ENCODE measurements at places on chromosomes 16 and 17.

GRCh38 chr17:34445101-34445500 is 82.1 kb upstream of the CCL1 start:
- DNase-seq: no peak

DNA sequence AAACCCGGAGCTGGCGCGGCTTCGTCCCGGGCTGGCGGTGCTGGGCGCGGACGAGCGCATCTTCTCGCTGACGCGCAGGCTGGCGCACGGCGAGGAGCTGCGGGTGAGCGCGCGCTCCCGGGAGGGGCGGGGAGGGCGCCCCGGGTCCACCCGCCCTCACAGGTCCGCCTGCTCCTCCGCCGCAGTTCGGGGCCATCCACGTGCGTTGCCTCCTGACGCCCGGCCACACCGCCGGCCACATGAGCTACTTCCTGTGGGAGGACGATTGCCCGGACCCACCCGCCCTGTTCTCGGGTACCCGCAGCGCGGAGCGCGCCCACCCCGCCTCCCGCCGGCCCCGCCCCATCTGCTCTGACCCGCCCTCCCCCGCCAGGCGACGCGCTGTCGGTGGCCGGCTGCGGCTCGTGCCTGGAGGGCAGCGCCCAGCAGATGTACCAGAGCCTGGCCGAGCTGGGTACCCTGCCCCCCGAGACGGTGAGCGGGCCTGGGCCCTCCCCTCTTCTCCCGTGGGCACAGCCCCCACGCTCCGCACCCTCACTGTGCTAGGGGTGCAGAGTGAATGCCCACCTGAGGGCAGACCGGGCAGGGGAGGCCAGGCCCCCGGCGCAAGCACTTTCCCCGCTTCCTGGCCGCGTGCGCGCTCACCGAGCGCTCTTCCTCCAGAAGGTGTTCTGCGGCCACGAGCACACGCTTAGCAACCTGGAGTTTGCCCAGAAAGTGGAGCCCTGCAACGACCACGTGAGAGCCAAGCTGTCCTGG is 1.4 kb downstream of the HAGHL start:
- no peak for DNase-seq

DNA sequence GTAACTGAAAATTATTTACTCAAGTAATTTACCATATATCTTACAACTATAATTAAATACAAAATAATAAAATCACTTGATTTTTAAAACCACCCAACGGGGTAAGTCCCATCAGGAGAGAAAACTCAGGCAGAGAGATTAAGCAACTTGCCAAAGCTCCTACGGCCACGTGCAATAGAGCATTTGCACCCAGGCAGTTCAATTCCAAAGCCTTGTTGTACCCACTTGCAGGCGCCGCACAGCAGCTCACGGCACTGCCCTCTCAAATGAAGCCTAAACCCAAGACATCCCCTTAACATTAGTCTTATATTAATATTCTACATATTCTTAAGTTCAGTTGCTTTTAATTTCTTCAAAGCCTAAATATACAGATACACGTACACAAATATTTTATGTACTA is 75.7 kb downstream of the SPAG9 start:
- DNase-seq: no peak

DNA sequence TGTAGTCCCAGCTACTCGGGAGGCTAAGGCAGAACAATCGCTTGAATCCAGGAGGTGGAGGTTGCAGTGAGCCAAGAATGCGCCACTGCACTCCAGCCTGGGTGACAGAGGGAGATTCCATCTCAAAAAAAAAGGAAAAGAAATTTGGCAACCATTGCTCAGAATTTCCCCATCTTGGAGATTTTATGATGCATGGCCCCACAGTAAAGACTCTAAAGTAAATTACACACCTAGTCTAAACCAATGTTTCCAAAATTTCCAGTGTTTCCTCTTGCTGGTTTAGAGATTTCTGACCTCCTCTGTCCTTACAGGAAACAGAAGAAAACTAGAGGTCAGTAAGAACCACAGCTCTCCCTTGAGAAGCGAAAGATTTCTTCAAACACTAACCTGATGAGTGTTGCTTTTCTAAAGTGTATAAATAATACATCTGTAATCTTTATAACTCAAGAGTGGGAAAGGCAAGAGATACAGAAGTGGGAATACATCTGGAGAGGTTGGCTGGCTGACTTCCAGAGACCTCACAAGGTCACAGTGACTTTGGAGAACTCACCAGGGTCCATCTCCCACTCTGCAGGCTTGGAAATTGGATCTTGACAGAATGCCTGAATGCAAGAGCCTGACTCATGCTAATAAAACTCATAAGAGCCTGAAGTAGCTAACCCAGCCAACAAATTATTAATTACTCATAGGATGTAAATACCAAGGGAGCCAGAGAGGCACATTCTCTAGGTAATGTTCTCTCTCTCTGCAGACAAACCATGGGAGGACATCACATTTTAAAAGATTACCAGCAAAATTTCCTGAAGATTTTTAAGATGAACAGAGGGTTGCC is 8.8 kb downstream of the ADAT1 start:
- no peak for DNase-seq

Data from NCI-H1048 (cell line).